ENCODE measurements at places on chromosomes 12 and 14. TPM values are rescaled to one million over a fixed set of nuclear protein-coding genes. Genes with fewer than 3 reads are reported as not detected.

Gene C1R
- 8.0 TPM for polyA plus RNA-seq

Gene GLTP
- 5.8 TPM for polyA plus RNA-seq

Gene TTC6
- polyA plus RNA-seq = not detected

Gene ADAM21
- polyA plus RNA-seq = 2.4 TPM

Gene CEBPE
- polyA plus RNA-seq = not detected

Gene TNS2
- not detected for polyA plus RNA-seq

Gene CCDC197
- polyA plus RNA-seq = not detected

Gene TC2N
- polyA plus RNA-seq = not detected

Gene SLC17A8
- polyA plus RNA-seq = 0.48 TPM

Gene CCDC184
- 41.6 TPM for polyA plus RNA-seq

Gene GDF3
- not detected for polyA plus RNA-seq

Gene OTX2
- not detected for polyA plus RNA-seq

Gene GSKIP
- polyA plus RNA-seq = 184 TPM

Gene CLEC2D
- polyA plus RNA-seq = 4.9 TPM

Gene FOXN4
- 0.40 TPM for polyA plus RNA-seq

Gene TAS2R13
- 0.20 TPM for polyA plus RNA-seq

Gene NFE2
- polyA plus RNA-seq = not detected

Gene MORN3
- polyA plus RNA-seq = 1.4 TPM

Gene MGAT2
- polyA plus RNA-seq = 23.1 TPM

Gene AQP2
- not detected for polyA plus RNA-seq
